ENCODE measurements at places on chromosomes 12 and 14.

DNA sequence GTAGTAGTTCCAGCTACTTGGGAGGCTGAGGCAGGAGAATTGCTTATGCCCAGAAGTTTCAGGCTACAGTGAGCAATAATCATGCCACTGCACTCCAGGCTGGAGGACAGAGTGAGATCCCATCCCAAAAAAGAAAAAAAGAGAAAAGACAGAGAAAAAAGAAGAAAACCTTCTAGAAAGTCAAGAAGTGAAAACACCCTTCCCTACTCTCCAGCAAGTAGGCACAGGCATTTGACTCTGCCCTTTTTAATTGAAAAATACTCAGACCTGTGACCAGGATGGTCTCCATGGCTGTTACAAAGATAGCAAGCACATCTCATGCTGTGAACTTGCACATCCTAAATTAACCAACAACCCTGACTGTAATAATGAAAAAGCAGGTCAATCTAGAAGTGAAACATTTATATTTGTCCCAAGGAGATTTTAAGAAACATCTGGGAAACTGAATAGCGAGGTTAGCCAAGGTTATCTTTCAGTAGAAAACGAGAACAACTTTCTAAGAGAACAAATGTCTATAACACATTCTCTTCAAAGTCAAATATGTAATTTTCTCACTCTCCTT, 2.0 kb downstream of the TMTC1 start:
- no peak for DNase-seq

GRCh38 chr12:13211859-13212664, 15.5 kb downstream of the EMP1 start:
- DNase-seq, result peak; percentile 57

- no peak for DNase-seq
These were observed 424.1 kb downstream of the PCNX1 start for GRCh38 chr14:71331403-71331802.

DNA sequence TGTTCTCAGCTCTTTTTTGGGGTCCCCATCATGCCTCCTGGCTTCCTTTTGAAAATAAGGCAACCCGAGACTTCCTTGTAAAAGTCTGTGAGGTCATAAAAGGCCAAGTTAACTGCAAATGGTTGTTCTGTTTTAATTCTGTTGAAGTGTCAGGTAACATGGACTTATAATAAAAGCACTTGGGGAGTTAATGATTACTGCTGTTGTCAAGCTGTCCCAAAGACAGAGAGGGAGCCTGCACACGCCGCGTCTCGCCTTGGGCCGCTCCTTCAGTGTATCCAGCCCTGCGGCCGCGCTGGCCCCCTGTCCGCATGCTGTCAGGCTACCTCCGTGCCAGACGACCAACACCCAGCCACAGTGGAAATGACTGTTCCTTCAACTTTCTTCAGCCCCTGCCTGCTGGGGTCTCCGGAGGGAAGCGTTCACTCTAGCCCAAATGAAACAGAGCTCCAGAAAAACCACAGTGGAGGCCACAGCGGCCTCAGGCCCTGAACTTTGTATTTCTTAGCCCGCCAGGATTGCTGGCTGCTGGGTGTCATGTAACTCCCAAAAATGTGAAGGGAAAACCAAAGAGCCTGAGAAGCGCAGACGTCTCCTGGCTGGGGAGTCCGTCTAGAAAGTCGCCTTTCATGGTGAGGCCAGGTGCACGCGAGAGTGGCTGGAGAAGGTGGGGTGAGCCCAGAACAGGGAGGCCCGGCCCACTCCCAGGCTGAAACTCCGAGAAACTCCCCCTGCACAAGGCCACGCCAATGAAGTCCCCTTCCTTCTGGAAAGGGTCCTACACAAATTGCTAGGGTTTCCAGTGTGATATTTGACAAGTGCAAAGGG, 189.1 kb downstream of the ZFP36L1 start:
- no peak for DNase-seq

DNA sequence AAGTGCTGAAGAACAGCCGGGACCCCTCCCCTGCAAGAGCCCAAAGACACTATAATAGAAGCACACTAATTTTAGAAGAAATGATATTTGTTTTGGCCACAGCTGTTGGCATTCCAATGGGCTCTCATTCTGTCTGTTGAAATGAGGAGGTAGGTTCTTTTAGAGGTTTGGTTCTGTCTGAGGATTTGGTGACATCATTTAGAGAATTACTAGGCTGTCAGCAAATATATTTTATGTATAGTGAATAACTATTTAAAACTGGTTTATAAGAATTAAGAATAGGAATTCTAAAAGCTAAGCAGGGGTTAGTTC, 200.7 kb upstream of the SLC38A2 start:
- no peak for DNase-seq

GRCh38 chr14:84087986-84088531, 1441.9 kb upstream of the FLRT2 start:
- no peak for DNase-seq

DNA sequence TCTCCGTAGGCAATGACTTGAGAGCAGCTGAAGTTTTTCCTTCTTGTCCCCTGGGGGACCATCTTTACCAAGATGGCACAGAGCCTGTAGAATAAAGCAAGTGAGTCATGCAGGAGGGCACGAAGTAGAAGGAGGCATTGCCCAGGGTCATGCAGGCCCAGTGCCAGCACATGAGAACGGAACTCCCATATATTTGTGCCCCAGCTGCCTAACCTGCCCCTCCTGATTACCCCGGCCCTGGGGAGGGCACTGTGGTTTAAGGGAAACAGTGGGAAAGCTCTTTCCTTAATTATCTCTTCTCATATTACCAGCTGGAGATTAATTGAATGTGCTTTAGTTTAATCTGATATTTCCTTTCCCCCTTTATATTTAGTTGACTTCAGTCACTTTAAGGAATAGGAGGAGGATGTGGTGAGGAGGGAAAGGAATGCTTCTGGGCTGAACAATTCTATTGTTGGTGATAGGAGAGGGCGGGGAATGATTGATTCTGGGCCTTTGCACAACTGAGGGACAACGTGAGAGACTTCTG, 51.9 kb downstream of the RASSF8 start:
- no peak for DNase-seq

- DNase-seq, result no peak
These were observed 50.3 kb upstream of the ABCC9 start for GRCh38 chr12:21991526-21991925.

GRCh38 chr14:53209370-53209769, 56.2 kb upstream of the DDHD1 start:
- no peak for DNase-seq

- DNase-seq, result no peak
These were observed 22.5 kb downstream of the E2F7 start for GRCh38 chr12:77042833-77043232.

DNA sequence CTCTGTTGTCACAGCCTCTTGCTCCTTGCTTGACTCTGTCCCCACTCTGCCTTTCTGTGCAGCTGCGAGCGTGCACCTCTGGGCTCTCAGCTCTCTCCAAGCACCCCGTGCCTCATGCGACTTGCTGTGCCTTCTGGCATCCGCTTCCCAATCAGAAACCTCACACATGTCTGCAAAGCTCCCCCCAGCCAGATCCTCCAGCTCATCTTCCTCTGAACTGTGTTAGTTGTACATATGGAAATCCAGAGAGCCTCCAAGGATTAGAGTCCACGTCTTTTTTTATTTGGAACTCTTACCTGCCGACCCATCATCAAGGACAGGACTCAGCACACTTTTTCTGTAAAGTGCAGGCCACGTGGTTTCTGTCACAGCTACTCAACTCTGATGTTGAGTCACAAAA, 70.5 kb downstream of the ANO2 start:
- no peak for DNase-seq

DNA sequence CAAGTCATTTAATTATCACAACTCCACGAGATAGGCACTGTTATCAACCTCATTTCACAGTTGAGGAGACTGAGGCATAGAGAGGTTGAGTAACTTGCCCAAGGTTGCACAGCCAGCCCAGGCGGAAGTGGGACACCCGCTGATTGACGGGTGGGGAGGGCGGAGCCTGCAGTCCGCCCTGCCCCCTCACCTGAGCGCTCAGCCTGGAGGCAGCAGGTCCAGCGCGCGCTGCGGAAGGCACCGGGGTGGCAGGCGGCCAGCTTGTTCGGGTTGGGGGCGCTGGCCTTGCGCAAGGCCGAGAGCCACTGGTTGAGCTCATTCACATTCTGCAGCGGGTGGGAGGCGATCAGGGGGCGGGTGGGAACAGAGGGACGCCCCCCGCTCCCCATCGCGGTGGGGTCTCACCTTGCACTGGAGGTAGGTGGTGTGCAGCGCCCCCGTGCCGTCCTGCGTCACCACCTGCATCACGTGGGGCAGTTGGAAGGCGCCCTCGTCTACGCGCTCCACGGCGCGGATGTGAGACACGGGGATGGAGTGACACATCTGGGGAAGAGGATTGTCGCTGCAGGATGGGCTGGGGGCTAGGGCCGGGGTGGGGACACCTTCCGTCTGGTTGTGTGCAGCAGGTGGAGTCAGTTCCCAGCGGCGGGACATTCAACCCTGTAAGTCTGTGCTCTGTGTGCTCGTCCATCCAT, 31.7 kb downstream of the RASAL1 start:
- no peak for DNase-seq

- no peak for DNase-seq
These were observed 1278.7 kb upstream of the USP15 start for GRCh38 chr12:60981473-60981872.

GRCh38 chr12:77746096-77746495, 84.6 kb upstream of the NAV3 start:
- DNase-seq, result peak; percentile 10
